ENCODE measurements at places on chromosomes 6 and 20.

DNA sequence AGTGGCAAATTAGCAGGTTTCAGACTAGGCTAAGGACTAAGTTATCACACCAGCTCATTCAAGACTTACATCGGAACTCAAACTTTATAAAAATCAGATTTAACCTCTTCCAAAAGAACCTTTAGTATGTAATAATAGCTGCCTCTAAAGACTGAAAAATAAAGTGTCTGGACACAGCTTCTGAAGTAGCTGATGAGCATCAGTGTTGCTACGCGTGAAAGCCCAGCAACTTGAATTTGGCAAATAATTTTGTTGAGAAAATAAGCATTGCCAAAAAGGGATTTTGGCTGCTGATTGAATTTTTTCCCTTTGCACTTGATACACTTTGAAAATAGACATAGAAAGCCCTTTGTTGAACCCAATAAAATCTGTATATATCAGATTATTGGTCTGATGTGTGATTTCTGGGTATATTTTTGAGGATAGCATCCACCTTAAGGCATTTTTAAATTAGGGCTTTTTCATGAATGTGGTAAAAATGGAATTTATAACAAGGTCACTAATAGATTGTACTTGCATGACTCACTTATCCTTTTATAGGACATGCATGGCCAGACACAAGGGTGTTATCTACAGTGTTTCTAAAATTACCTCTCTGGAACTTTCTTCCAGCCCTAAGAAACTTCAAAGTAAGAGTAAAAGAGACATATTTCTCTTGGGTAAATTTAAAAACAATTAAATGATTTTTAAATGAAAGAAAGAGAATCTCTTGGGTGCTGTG is 350.4 kb downstream of the TENT5A start:
- no peak overlapping the region for H3K27ac ChIP-seq
- no peak overlapping the region for H3K4me3 ChIP-seq
- H3K27me3 ChIP-seq: no peaks in the 10 kb centered on the region
- no peaks in the 10 kb centered on the region for H3K4me1 ChIP-seq

GRCh38 chr20:41509316-41510200 is 108.6 kb downstream of the CHD6 start:
- H3K27ac ChIP-seq: no peak overlapping the region
- peaks cover 16% of the 10 kb centered on the region for H3K4me1 ChIP-seq
- DNase-seq: no peak

DNA sequence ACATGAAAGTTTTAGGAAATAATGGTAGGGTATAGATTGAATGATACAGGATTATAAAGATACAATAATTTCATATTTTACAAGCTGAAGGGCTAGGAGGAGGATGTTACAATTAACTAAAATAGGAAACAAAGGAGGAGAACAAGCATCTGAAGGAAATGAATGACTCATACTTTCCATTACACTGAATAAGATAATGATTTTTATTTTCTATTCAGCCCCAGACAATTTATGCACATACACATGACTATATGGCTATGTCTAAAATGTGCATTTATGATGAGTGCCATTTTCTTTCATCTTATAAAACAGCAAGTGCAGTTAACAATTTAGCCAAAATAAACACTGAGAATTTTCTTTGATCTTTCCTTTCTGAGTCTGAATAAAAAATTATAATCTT is 994.6 kb upstream of the ADGRB3 start:
- H3K27ac ChIP-seq: no peak overlapping the region
- DNase-seq: no peak
- no peak overlapping the region for H3K4me3 ChIP-seq
- no peaks in the 10 kb centered on the region for H3K4me1 ChIP-seq
- H3K36me3 ChIP-seq: no peaks in the 10 kb centered on the region
- no peaks in the 10 kb centered on the region for H3K27me3 ChIP-seq

DNA sequence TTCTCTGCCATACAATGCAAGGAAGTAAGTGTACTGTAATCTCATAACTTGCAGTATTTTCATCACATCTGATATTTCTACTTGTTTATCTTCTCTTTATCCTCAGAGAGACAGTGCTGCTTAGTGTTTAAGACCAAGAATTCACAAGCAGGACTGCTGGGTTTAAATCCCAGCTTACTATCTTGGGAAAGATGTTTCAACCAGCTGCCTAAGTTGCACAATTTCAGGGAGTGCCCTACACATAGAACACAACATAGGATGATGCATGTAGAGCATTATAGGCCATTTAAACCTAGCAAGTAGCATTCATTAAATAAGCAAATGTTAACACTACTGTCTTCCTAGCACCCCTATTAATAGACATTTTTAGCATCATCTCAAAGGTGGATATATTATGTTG is 205.2 kb upstream of the CEP162 start:
- H3K4me1 ChIP-seq: no peaks in the 10 kb centered on the region
- no peaks in the 10 kb centered on the region for H3K27me3 ChIP-seq
- no peak overlapping the region for H3K27ac ChIP-seq
- H3K36me3 ChIP-seq: no peaks in the 10 kb centered on the region

- H3K36me3 ChIP-seq: peaks cover 49% of the 10 kb centered on the region
- no peak overlapping the region for H3K27ac ChIP-seq
- no peaks in the 10 kb centered on the region for H3K4me1 ChIP-seq
- H3K27me3 ChIP-seq: no peaks in the 10 kb centered on the region
Observed at GRCh38 chr20:49647550-49647949, 66.1 kb downstream of the B4GALT5 start.

GRCh38 chr6:31676322-31676903 is 4.5 kb downstream of the LY6G5C start:
- H3K4me3 ChIP-seq: no peak overlapping the region
- no peak for DNase-seq
- peaks cover 18% of the 10 kb centered on the region for H3K36me3 ChIP-seq

GRCh38 chr6:39407446-39407993 is 85.0 kb upstream of the KCNK16 start:
- DNase-seq: no peak
- H3K27me3 ChIP-seq: peaks cover 3% of the 10 kb centered on the region
- H3K4me1 ChIP-seq: no peaks in the 10 kb centered on the region
- no peak overlapping the region for H3K4me3 ChIP-seq

DNA sequence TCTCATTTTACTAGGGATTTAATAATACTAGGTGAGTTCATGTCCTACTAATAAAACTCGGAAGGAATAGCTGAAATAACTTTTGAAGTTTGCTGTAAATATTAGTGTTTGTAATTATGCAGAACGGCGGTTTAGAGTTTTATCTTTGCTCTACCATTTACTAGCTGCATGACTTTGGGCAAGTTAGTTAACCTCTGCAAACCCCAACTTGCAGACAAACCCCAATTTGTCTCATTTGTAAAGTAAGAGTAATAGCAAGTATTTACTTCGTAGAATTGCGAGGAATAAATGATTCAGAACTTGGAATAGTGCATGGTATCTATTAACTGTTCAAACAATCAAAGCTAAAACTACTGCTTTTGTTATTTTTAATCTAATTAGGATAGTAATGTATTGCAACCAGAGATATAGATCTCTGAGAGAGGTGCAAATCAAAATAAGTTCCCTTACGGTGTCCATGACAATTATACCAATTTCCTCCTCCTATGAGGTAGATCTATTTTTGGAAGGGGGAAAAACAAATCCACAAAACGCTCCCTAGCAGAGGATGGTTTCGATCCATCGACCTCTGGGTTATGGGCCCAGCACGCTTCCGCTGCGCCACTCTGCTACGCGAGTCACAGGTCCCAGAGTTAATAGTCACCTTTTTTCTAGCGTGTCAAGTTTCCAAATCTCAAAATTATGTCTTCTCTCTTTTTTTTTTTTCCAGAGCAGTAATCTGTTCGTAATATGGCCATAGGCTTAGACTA is 35.1 kb upstream of the BTN3A2 start:
- peak overlapping the region; percentile 86 for H3K4me3 ChIP-seq
- peaks cover 56% of the 10 kb centered on the region for H3K4me1 ChIP-seq
- DNase-seq: peak; percentile 73
- peak overlapping the region; percentile 97 for H3K27ac ChIP-seq
- H3K27me3 ChIP-seq: peaks cover 48% of the 10 kb centered on the region

DNA sequence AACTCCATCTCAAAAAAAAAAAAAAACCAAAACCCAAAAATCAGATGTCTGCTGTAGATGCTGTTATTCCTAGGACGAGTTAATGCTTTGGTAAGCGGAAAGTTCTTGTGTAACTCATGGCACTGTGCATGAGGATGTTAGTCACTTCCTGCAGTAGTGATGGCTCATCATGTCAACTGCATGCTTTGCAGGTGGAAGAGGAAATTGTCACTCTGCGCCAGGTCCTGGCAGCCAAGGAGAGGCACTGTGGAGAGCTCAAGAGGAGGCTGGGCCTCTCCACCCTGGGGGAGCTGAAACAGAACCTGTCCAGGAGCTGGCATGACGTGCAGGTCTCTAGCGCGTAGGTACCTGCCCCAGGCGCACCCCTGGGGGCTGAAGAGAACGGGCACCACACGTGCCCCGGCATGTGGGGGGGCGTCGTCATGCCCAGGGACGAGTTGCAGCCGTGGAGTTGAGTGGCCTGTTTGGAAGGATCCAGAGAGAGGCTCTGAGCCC is 8.5 kb downstream of the TPD52L2 start:
- peaks cover 41% of the 10 kb centered on the region for H3K36me3 ChIP-seq
- H3K4me3 ChIP-seq: peak overlapping the region; percentile 26
- H3K27me3 ChIP-seq: no peaks in the 10 kb centered on the region

GRCh38 chr6:16168858-16169257 is 40.0 kb downstream of the MYLIP start:
- peaks cover 29% of the 10 kb centered on the region for H3K4me1 ChIP-seq
- H3K27me3 ChIP-seq: peaks cover 1% of the 10 kb centered on the region
- peak overlapping the region; percentile 12 for H3K27ac ChIP-seq
- H3K36me3 ChIP-seq: no peaks in the 10 kb centered on the region
- H3K4me3 ChIP-seq: no peak overlapping the region
- no peak for DNase-seq

DNA sequence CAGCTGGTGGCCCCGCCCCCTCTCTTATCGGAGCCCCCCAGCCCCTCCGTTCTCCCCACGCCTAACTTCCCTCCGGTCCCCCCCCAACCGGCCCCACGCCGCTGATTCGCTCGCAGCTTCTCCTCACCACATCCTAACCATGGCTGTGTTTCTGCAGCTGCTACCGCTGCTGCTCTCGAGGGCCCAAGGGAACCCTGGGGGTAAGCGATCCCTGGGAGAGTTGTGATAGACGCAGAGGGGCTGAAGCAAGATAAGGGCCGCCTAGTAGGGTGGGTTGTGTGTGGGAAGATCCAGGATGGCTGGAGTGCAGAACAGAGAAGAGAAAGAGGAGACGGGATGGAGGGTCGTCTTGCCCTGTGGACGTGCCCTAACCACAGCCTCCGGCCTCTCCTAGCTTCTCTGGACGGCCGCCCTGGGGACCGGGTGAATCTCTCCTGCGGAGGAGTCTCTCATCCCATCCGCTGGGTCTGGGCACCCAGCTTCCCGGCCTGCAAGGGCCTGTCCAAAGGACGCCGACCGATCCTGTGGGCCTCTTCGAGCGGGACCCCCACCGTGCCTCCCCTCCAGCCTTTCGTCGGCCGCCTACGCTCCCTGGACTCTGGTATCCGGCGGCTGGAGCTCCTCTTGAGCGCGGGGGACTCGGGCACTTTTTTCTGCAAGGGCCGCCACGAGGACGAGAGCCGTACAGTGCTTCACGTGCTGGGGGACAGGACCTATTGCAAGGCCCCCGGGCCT is at the start of gene MPIG6B:
Gene MPIG6B (plus strand): TSS at position 129 of the 735 bp plus-strand sequence. CDS start 11 bp downstream, at position 140.
- no peaks in the 10 kb centered on the region for H3K27me3 ChIP-seq
- H3K4me1 ChIP-seq: peaks cover 36% of the 10 kb centered on the region
- H3K27ac ChIP-seq: no peak within 1 kb of the TSS

DNA sequence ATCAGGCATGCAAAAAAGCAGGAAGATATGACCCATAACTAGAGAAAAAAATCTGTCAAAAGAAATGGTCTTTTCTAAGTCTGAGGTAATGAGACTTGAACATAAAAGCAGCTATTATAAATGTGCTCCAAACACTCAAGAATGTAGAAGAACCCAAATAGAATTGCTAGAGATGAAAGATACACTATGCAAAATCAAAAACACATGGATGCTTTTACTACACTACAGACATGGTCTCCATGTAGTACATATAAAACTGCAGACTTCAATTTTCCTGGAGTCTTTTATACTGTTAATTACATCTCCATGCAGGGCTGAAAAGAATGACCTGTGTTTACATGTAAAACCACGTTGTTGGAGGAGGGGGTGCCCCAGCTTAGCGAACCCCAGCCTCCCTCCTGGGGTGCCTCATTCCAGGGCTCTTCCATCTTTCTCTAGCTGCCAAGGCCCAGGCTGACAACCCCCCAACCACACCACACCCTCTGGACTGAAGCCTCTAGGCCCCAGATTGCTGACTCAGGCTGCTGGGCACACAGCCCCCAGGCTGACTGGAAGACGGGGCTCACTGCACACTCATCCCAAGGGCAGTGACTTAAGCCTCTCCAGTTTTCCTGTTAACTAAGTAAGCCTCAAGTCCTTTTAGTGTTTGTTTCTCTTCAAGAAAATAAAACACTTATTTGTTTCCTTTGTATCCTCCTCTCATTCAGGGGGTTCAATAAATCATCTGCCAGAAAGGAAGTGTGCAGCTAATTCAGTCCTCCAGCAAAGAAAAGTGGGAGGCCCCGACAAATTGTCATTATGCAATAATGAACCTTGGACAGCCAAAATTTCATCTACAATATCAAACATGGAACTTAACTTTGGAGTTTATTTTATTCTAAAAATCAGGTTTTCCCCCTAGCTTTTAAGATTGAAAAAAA is 26.0 kb upstream of the PLAGL1 start:
- no peak overlapping the region for H3K27ac ChIP-seq
- H3K4me3 ChIP-seq: no peak overlapping the region
- no peaks in the 10 kb centered on the region for H3K27me3 ChIP-seq
- no peaks in the 10 kb centered on the region for H3K36me3 ChIP-seq
- DNase-seq: no peak
- H3K4me1 ChIP-seq: peaks cover 18% of the 10 kb centered on the region

GRCh38 chr20:35876033-35876320 is 78.3 kb downstream of the SCAND1 start:
- DNase-seq: no peak
- no peak overlapping the region for H3K4me3 ChIP-seq
- H3K4me1 ChIP-seq: peaks cover 10% of the 10 kb centered on the region
- H3K27me3 ChIP-seq: no peaks in the 10 kb centered on the region
- H3K27ac ChIP-seq: no peak overlapping the region

GRCh38 chr6:121533321-121533841 is 97.9 kb downstream of the GJA1 start:
- H3K4me3 ChIP-seq: no peak overlapping the region
- no peaks in the 10 kb centered on the region for H3K4me1 ChIP-seq
- no peaks in the 10 kb centered on the region for H3K36me3 ChIP-seq
- no peak overlapping the region for H3K27ac ChIP-seq
- no peaks in the 10 kb centered on the region for H3K27me3 ChIP-seq
- no peak for DNase-seq

GRCh38 chr20:39069976-39070375 is 107.8 kb downstream of the DHX35 start:
- H3K36me3 ChIP-seq: no peaks in the 10 kb centered on the region
- no peak for DNase-seq
- H3K27me3 ChIP-seq: peaks cover 25% of the 10 kb centered on the region
- no peaks in the 10 kb centered on the region for H3K4me1 ChIP-seq
- no peak overlapping the region for H3K4me3 ChIP-seq
- no peak overlapping the region for H3K27ac ChIP-seq

Data from activated naive CD8-positive, alpha-beta T cell treated with anti-CD3 and anti-CD28 coated beads, Interleukin-2, amount 50 U/mL, for 24 hours (primary cell).